Activated naive CD4-positive, alpha-beta T cell (primary cell): ENCODE measurements at places on chromosomes 11 and 22.
A peak's percentile ranks its signal among the peaks of the same experiment; 100 is the strongest.

DNA sequence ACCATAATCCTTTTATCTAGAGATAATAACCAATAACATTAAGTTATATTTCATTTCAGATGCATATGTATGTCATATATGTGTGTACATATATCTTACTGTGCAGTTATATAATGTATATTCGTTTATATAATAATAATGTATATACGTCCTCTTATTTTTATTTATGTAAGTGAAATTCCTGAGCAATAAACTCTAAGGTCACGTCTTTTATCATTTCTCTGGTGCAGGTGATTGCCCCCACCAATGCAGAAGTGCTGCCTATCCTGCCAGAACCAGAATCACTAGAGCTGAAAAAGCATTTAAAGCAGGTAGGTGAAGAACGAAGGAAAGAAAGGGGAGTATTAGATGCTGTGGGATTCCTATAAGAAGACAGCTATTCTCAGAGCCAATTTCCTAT, 8.8 kb downstream of the MADD start:
- no peak for DNase-seq

DNA sequence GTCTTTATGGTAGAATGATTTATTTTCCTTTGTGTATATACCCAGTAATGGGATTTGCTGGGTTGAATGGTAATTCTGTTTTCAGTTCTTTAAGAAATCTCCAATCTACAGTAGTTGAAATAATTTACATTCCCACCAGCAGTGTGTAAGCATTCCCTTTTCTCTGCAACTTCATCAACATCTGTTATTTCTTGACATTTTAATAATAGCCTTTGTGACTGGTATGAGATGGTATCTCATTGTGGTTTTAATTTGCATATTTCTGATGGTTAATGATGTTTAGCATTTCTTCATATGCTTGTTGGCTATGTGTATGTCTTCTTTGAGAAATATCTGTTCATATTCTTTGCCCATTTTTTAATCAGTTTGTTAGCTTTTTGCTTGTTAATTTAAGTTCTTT, 901.2 kb downstream of the METTL15 start:
- no peak for DNase-seq

GRCh38 chr11:41050791-41051190, 408.7 kb downstream of the LRRC4C start:
- no peak for DNase-seq

DNA sequence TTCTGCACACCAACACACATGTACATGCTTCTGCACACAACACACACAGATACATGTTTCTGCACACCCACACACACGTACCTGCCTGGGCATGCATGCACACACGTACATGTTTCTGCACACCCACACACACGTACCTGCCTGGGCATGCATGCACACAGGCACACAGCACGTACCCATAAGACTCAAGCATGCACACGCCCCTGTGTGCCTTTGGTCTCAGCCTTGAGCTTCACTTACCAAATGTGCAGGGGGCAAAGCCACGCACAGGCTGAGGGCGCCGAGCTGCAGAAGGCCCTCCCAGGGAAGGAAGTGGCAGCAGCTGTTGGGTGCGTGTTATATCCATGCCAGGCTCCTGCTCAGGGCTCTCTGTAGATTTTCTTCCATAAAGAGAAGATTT, 34.7 kb upstream of the SMIM38 start:
- no peak for DNase-seq

GRCh38 chr22:38461414-38462081, 6.3 kb upstream of the KDELR3 start:
- DNase-seq, result peak; percentile 23

DNA sequence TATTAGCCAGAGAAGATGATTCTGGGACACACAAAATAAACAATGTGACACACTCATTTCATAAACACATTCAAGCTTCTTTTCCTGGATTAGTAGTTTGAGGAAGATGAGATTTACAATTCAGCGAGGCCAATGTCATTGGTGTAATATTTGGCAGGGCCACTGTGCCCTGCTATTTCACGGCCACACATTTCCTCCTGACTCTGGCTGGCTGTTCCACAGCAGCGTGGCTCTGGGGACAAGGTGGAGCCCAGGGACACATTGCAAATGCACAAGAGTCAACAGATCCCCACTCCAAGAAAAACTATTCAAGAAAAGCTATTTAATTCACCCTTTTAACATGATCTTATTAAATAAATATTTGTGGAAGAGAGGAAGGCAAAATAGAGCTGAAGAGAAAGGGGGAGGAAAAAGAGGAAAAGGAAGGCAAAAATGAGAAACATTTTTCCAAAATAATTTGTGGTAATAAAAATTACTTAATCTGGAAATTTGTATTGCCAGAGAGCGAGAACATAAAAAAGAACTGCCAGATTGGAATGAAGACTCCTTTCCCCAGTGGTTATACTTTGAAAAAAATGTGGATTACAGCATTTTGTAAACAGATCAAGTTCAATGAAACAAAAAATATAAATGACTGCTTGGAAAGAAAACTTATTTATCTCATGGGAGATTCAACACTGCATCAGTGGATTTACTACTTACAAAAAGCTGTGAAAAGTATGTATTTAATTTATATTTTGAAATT, 27.1 kb downstream of the NXPE2 start:
- DNase-seq, result no peak

- no peak for DNase-seq
These were observed 33.9 kb downstream of the BCL2L13 start for GRCh38 chr22:17672417-17672991.

GRCh38 chr11:96114178-96115064, 190.5 kb upstream of the MTMR2 start:
- no peak for DNase-seq

DNA sequence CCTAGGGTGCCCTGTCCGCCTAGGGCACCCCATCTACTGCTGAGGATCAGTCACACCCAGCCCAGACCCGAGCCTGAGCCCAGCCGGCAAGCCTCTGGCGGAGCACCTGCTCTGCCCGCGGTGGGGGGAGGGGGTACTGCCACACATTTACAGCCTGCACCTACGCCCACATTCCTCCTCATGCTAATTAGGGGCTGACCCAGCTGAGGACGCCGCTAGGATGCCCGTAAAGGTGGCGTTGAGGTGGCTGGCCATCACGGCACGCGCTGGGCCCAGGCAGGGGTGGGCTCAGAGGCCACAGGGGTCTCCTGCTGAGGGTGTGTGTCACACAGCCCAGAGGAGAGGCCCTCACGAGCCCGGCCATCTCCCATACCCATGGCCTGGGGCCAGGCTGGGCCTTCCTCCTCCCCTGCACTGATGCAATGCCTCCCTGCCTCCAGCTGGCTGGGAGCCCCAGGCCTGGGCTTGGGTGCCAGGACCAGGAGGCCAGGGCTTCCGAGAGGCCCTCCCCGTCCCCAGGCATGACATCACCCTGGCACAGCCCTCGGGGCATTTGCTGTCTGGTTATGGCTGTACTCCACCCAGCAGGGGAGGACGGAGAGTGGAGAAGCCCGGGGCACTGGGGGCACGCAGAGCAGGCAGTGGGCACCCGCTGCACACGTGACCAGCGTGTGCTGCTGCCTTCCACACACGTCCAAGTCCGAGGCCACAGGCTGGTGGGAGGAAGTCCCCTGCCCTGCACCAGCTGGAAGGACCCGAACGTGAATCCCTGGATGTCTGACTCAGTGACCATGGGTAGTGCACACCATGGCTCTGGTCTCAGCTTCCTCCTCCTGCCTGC, 12.7 kb downstream of the DUSP8 start:
- no peak for DNase-seq

- DNase-seq, result no peak
These were observed 270.5 kb upstream of the CHORDC1 start for GRCh38 chr11:90493379-90493778.

DNA sequence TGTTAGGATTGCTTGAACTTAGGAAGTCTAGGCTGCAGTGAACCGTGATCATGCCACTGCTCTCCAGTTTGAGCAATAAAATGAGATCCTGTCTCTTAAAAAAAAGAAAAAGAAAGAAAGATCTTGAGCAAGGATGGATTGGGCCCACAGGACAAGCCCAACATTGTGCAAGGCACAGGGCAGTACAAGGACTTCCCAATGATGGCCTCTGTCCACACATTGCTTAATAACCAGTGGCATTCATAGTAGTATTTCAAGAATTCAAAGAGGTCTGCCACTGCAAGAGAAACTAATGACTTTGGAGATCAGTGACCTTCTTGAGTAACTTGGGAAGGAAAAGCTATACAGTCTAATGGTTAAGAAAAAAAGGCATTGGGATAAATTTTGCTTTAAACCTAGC, 44.6 kb downstream of the SEZ6L start:
- DNase-seq, result no peak

GRCh38 chr11:95575517-95575916, 214.1 kb downstream of the FAM76B start:
- no peak for DNase-seq

GRCh38 chr22:30354644-30355043, 2.0 kb downstream of the SF3A1 start:
- no peak for DNase-seq

DNA sequence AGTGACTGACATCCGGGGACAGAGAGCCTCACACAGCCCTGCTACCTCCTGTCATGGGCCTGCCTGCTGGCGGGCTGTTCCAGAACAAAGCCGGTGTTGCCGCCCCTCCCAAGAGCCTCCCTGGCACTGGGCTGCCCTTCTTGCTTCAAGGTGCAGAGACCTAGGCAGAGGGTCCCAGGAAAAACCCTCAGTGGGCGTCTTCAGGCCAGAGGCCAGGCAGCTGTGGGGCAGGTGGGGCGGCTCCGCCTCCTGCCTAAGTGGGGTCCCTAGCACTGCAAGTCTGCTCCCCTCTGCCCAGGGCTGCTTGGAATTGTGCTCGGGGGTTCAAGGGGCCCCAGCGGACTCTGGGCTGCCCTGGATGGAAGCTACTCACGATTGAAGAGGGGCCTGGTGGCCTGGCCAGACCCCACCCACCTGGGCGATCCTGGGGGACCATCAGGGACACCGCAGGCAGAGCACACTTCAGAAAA, 20.4 kb upstream of the GNB1L start:
- DNase-seq, result no peak

GRCh38 chr22:43277987-43278601, 65.1 kb downstream of the SCUBE1 start:
- DNase-seq, result no peak

- DNase-seq, result no peak
These were observed 18.8 kb downstream of the CSNK1E start for GRCh38 chr22:38298312-38299005.

DNA sequence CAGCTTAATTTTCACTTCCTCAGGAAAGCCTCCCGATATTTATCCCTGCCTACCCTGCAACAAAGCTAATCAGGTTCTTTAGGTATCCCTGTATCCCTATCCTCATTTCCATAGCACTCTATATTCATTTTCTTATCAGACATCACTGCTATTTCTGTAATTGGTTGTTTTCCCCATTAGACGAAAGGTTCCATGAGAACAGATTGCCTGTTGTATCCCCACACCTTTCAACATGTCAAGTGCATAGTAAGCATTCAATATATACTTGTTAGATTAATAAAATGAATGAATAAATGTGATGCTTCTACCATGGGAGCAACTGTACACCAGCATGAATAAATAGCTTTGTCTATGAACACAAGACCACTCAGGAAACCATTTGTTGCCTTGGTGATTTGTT, 499.8 kb downstream of the DLG2 start:
- DNase-seq, result no peak

GRCh38 chr22:30024231-30024630, 56.0 kb upstream of the HORMAD2 start:
- DNase-seq, result no peak

GRCh38 chr11:75428281-75428724, 4.7 kb downstream of the KLHL35 start:
- peak; percentile 27 for DNase-seq

GRCh38 chr22:20644071-20644642, 129.8 kb upstream of the SERPIND1 start:
- no peak for DNase-seq
